ENCODE measurements at places on chromosomes 11 and 22.

GRCh38 chr22:43455846-43456245 is 44.0 kb downstream of the MPPED1 start:
- no peak for DNase-seq

DNA sequence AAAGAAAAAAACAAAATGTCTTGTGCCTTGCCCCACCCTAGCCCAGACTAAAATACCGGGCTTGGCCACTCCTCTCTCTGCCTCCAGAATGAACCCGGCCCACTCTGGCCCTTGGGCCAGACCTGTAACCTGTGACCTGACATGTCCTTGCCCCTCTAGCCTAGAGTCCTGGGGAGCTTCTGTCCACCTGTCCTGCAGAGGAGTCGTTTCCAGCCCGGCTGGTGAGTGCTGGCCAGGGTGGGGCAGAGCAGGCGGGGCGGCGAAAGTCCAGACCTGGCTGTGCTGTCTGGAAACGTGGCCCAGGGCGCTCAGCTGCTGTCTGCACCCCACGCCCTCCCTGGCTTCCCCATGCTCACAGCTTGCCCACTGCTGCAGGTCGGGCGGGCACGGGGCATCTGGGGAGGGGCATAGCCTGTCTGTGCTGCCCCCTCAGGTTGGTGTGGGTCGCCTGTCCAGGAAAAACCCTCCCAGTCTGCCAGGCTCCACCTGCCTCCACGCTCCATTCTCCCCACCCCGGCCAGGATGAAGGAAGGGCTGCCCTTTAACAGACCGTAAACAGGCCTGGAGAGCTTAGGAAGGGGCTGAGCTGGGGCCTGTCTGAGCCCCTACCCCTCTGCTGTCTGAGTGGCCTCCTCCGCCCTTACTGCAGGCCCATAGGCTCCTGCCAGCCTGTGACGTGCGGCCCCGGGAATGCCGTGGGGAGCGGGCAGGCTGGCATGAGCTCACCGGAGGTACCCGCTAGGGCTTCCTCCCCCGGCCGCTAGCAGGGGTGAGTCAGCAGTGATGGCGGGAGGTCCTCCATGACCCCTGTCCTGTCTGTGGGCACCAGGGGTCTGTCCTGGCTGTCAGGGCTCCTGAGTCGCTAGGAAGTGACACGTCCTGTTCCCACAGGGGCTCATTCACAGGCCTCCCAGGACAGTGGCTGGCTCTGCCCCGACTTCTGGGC is 1.9 kb downstream of the CD151 start:
- DNase-seq: no peak

DNA sequence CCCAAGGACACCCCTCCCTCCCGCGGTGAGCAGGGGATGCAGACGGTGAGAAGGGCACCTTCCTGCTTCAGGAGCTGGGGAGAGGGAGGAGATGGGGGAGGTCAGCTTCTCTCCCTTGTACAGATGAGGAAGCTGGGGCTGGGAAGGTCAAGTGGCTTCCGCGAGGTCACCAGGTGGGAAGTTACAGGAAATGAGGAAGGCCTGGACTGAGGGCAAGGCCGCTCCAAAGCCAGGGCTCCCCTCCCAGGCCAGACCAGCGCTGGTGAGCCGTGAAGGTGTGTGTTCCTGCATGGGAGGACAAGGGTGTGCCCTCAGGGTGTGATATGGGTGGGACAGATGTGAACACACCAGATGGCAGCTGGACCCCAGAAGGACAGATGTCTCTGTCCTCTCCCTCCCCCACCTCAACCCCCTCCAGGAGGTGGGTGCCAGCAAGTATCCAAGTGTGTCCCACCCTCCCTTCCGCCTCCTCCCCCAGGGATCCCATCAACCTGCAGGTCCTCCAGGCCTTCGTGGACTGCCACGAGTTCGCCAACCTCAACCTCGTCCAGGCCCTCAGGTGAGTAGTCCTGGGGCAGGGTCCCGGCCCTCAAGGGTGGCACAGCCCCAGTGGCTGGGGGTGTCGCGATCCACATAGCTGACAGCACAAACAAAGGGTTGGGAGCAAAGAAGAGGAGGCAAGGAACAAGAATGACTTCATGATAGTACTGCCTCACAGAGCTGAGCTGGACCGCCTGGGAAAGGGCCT is 16.6 kb downstream of the CYTH4 start:
- no peak for DNase-seq

DNA sequence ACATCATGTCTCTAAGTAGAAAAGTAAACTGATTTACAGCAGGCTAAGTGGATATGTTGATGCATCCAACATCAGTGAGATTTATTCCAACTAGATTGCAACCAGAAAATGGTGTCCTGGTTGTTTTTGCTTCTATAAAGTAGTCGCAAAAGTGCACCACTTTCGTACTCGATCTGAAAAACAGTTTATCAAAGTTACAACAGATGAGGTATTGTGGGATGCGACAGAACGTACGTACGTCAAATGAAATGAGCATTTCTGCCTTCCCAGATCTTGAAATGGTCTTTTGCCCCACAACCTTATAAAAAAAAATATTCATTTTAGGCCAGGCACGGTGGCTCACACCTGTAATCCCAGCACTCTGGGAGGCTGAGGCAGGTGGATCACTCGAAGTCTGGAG is 13.7 kb downstream of the GRAP2 start:
- DNase-seq: no peak

DNA sequence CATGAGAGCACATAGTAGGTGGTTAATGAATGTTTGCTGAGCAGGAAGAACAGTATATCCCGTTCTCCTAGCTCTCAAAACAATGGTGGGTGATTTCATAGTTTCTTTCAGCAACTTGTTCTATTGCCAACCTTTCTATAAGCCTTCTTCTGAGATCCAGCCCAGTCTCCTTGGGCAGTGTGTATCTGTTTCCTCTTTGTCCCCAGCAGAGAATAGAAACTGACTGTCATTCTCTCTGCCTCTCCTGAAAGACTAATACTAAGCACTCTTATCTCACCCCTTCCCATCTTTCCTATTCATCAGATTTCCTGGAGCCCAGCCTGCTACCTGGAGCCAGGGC is 272.9 kb downstream of the ST3GAL4 start:
- no peak for DNase-seq

GRCh38 chr22:38271927-38272372 is 860 bp downstream of the TMEM184B start:
- no peak for DNase-seq

DNA sequence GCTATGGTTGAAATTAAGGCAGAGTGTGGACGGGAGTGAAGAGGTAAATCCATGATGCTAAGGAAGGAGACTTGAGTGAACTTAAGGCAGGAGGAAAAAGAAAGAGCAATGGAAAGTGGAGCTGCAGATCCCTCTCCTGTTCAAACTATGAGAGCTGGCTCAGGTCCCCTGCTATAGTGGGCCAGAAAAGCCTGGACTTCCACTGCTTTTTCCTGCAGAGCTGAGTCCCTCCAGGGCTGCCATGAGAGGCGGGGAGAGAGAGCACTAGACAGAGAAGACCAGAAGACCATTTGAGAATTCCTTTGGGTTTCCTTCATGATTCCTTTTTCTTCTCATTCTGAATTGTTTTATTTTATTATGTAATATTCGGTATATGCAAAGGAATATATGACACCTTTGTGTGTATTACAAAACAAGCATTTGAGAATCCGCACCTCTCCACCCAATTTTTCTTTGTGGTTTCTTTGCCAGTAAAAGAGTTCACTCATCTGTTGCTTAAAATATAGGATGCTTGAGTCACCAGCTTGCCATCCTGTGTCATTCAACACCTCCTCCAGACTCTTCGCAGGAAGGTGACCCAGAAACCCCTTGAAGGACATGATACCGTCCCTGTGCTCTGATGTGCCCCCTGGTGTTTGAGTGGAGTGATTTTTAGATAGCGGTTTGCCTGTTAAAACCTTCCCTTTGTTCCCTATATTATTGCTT is 24.4 kb downstream of the SREBF2 start:
- DNase-seq: no peak

- DNase-seq: no peak
These were observed 10.3 kb downstream of the ZBED4 start for GRCh38 chr22:49863931-49864330.

DNA sequence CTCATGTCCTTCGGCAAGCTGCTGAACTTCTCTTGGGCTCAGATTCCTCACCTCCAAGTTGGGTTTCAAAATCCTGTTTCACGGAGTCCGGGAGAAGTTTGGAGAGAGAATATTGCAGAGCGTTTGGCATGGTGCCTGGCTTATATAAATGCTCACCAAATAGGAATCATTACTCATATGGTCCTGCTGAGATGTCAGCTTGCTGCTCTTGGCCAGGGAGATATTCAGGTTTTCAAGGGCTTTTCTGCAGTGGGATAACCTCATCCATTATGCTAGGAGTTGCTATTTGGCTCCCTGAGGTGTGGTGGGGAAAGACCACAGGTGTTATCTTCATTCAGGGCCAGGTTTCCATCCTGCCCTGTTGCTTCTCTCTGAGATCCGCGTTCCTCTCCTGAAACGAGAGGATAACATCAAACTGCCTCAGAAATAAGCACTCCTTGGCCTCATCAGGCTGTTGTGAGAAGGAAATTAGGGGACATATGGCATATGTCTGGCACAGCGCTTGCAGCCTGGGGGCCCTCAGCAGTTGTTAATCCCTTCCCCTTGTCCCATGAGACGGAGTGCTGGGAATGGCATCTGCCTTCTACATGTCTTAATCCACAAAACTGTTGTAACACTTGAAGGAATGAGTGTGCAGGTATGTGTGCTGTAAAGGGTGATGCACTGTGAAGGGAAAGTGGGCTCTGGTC is 29.9 kb upstream of the ACER3 start:
- DNase-seq: no peak

- DNase-seq: no peak
These were observed 2.2 kb downstream of the BCR start for GRCh38 chr22:23182309-23183060.

GRCh38 chr11:129922674-129923073 is 27.3 kb upstream of the NFRKB start:
- DNase-seq: no peak

DNA sequence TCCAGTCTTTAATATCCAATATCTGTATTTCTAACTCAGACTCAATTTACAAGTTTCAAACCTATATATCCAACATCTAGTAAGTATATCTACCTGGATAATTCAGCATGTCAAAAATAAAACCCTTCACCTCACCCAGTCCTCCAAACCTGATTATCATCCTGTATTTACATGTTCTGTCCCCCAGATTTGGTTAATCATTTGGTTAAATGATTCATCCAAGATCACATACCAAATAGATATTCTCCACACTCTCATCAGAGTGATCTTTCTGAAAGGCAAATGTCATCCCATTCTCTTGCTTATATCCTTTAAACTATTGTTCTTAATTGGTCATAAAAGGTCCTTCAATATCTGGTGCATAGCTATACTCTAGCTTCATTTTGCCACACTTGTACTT is 199.0 kb downstream of the SOX6 start:
- no peak for DNase-seq

GRCh38 chr11:128964463-128964930 is 21.8 kb upstream of the TP53AIP1 start:
- DNase-seq: no peak

DNA sequence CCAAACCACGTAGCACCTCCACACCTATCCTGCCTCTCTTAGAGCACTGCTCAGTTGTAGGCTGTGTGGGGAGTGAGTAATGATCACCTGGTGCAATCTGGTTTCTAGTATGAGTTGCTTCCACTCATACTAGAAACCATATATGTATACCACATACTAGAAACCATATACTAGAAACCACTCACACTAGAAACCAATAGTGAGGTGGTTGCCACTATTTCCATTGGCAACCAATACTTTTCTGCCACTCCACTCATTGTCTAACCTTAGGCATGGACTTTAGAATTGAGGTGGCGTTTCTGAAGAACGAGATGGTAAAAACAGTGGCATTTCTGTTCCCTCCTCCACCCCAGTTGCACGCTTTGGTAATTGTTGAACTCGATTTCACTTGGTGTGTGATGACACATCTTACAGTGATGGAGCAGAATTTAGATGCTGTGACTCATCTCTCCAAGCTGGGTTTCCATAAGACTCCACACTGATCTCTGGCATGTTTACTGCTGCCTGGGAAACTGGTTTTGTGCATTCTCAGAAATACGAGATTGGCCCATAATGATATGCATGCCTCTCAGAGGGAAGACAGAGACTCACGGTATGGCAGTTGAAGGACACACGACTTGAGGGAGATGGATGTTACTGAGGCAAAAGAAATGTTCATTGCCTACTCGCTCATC is 82.9 kb downstream of the KIRREL3 start:
- DNase-seq: no peak

DNA sequence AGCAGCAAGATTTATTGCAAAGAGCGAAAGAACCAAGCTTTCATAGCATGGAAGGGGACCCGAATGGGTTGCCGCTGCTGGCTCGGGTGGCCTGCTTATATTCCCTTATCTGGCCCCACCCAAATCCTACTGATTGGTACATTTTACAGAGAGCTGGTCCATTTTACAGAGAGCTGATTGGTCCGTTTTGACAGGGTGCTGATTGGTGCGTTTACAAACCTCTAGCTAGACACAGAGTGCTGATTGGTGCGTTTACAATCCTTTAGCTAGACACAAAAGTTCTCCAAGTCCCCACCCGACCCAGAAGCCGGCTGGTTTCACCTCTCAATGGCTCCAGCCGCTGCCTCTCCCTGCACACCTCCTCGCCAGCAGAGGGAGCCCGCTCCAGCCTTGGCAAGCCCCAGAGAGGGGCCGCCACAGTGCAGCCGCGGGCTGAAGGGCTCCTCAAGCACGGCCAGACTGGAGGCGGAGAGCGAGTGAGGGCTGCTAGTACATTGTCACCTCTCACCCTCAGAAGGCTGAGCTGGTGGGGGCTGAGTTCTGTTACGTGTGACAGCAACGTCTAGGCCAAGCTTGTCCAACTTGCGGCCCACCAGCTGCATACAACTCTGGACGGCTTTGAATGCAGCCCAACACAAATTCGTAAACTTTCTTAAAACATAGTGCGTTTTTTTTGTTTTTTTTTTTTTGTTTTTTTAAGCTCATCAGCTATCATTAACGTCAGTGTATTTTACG is 8.7 kb downstream of the PTH start:
- no peak for DNase-seq

DNA sequence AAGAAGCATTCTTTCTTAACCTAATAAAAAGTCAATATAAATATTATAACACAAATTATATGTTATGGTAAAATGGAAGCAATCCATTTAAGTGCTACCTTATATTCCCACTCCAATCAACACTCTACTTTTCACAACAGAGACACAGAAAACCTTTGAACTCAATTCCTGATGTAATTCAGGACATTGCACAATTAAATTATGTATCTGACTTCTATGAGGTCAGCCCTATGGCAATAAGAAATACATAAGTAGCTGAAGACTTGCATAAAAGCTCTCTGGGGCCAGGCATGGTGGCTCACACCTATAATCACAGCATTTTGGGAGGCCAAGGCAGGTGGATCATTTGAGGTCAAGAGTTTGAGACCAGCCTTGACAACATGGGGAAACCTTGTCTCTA is 6.8 kb downstream of the OR4D10 start:
- no peak for DNase-seq

GRCh38 chr11:297051-297585 is 2.2 kb downstream of the IFITM5 start:
- DNase-seq: no peak

- no peak for DNase-seq
These were observed 62.2 kb downstream of the FAM181B start for GRCh38 chr11:82671451-82671850.
